Cardiac septum (tissue), 1 donor: ENCODE measurements at places on chromosomes 5 and 9. TPM values are rescaled to one million over a fixed set of nuclear protein-coding genes. Genes with fewer than 3 reads are reported as not detected.

The OTULINL gene
- total RNA-seq = 1.8 TPM

- DNase-seq = no peak
Measured at GRCh38 chr9:13715430-13715829, 435.9 kb upstream of the MPDZ start.

The FOXD4L6 gene
- not detected for total RNA-seq

- DNase-seq = no peak
Measured at GRCh38 chr9:10700291-10700690, 87.5 kb upstream of the PTPRD start.

DNA sequence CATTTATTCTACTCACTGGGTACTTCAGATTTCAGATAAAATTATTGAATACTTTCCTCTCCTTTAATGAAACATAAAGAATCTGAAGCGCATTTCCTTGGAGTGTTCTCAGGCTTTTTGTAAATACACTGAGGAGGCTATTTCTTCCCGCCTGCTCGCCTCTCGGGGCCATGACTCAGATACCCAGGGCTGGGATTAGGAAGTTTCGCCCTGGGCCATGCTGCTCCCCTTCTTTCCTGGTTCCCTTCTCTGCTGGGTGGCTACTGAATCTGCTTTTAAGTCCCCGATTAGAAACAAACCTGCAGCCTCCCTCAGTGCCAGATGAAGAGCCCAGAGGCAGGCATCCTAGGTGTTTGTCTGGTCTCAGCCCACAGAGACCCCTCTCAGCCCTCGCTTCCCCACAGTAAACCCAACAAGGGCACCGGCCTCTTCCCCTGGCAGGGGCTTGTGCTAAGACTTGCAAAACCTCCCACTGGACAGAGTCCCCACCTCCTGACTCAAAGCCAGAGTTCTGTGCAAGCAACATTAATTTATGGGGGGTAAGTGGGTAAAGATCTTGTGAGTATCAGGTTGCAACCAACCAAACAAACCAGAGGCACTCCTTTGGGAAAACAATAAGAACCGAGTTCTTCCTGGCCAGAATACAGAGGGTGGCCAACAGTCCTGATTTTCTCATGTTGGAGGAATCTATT lies 30.7 kb upstream of the IRX1 start:
- DNase-seq = no peak

GRCh38 chr5:154418344-154418820 lies 27.4 kb upstream of the SAP30L start:
- DNase-seq = no peak

The HTR1A gene
- total RNA-seq = not detected
